ENCODE measurements at places on chromosomes 5 and 9. TPM values are rescaled to one million over a fixed set of nuclear protein-coding genes. Genes with fewer than 3 reads are reported as not detected.

The TEK gene
- total RNA-seq, result 12.5 TPM

The EPB41L4A gene
- total RNA-seq, result 27.5 TPM

The MLANA gene
- not detected for total RNA-seq

- DNase-seq, result no peak
Observed at GRCh38 chr5:138110266-138110963, 26.6 kb downstream of the WNT8A start.

- DNase-seq, result no peak
Observed at GRCh38 chr5:62791059-62791458, 212.4 kb downstream of the LRRC70 start.

- no peak for DNase-seq
Observed at GRCh38 chr5:37812365-37812764, 27.5 kb downstream of the GDNF start.

- DNase-seq, result no peak
Observed at GRCh38 chr9:34887841-34888240, 70.2 kb upstream of the PHF24 start.
